ENCODE measurements at places on chromosomes 13 and 19. TPM values are rescaled to one million over a fixed set of nuclear protein-coding genes. Genes with fewer than 3 reads are reported as not detected.

DNA sequence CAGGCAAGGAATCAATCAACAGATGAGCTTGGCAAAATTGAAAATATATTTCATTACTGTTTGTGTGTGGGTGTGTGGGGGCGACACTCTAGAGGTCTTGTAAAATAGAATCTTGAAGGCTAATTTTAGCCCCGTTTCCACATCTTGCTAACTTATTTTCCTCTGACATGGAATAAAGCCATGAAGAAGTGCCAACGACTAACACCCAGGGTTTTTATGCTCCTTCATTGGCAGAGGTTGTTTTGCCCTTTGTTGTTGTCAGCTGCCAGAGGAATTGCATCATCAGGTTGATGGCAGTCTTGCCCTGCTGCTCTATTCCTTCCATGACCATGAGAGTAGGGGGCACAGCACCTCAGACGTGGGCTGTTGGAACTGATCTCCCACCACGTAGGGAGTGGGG, 30.6 kb upstream of the FAM216B start:
- no peak for DNase-seq

DNA sequence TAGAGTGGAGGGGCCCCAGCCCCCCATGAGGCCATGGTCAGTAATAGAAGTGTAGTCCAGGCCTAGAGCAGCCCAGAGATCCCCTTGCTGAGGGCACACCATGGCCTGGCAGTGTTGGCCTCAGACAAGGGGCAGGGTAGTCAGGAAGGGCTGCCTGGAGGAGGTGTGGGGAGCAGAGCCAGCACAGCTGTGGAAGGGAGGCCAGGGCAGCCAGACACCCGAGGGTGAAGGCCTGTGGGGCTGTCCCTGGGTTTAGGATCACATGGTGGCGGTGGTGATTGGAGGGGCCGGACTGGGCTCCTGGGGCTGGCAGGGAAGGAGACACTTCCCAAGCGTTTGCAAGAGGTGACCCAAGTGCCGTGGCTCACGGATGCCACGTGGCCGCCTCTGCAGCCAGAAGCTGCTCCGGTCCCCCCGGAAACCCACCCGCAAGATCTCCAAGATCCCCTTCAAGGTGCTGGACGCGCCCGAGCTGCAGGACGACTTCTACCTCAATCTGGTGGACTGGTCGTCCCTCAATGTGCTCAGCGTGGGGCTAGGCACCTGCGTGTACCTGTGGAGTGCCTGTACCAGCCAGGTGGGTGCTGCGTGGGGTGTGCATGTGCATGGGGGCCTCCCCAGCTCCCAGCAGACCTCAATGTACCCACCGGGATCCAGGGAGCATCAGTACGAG, 11.6 kb upstream of the TEKTIP1 start:
- no peak for DNase-seq

GRCh38 chr19:34662919-34663318, 14.0 kb downstream of the SCGB2B2 start:
- DNase-seq = no peak

DNA sequence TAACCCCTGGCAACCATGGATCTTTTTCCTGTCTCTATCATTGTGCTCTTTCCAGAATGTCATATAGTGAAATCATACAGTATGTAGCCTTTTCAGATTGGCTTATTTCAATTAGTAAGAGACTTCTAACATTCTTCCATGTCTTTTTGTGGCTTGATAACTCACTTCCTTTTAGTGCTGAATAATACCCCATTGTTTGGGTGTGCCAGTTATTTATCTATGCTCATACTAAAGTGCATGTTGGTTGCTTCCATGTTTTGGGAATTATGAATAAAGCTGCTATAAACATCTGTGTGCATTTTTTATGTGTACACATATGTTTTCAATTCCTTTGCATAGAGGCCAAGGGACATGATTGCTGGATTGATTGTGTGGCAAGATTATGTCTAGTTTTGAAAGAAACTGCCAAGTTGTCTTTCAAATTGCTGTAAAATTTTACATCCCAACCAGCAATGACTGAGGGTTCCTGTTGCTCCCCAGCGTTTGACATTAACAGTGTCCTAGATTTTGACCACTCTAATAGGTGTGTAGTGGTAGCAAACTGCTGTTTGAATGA, 358.9 kb downstream of the ITGBL1 start:
- no peak for DNase-seq

Gene SYDE1
- total RNA-seq = 2.7 TPM
